Activated B cell treated with CpG ODN at 0.5 μM for 24 hours (primary cell): ENCODE measurements at places on chromosomes 5 and 9. TPM values are rescaled to one million over a fixed set of nuclear protein-coding genes. Genes with fewer than 3 reads are reported as not detected.

- DNase-seq: no peak
These were observed 478.9 kb downstream of the PSAT1 start for GRCh38 chr9:78775696-78776295.

DNA sequence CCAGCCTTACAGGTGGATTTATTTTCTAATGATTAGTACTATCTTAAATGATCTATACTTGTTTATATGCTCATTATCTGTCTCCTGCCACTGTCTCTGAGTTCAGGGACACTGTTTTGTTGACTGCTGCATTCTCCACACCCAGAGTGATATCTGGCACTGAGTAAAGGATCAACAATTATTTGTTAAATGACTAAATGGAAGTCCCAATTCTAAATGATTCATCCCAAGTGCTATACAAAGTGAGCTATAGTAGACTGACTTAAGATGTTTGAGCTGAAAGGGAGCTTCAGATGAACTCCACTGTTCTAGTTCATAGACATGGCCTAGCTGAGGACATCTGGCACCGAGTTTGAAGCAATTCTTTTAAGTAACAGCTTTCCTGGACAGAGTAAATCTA, 40.5 kb downstream of the ITGA2 start:
- no peak for DNase-seq

DNA sequence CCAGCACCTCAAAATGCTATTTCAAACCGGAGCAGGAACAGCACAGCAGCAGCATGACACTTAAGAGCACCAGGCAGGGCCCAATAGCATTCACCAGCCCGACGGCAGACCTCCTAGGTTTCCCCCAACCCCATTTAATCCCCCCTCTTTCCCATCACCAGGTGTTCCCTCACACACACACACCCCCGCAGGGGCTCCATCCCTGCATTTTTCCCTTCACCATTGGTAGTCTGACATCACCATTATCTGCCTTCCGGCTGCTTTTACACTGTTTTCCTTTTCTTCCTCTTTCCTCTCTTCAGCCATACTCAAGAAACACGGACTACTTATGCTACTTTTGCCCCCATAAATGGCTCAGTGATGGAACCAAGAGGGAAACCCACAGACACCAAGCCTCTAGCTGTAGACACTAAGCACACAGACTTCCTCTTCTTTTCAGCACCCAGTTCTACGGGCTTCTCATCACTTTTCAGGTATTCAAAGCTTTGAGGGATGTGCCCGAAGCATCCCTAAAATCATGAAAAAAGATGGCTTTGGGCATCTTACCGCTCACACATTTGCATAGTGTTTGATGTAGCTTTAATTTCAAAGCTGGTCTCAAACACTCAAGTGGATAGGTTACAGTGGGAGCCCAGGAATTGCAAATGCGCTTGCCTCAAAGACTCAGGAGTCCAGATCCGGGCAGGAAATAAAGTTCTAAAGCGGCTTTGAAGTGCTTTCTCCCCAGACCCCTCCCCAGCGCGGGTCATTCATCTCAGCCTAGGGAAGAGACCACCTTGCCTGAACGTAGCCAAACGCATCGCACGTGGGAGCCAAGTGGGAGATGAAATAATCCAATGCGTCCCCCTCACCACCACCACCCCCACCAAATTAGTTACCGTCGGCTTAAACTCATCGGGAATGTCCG, 141.5 kb downstream of the TSSK1B start:
- no peak for DNase-seq

DNA sequence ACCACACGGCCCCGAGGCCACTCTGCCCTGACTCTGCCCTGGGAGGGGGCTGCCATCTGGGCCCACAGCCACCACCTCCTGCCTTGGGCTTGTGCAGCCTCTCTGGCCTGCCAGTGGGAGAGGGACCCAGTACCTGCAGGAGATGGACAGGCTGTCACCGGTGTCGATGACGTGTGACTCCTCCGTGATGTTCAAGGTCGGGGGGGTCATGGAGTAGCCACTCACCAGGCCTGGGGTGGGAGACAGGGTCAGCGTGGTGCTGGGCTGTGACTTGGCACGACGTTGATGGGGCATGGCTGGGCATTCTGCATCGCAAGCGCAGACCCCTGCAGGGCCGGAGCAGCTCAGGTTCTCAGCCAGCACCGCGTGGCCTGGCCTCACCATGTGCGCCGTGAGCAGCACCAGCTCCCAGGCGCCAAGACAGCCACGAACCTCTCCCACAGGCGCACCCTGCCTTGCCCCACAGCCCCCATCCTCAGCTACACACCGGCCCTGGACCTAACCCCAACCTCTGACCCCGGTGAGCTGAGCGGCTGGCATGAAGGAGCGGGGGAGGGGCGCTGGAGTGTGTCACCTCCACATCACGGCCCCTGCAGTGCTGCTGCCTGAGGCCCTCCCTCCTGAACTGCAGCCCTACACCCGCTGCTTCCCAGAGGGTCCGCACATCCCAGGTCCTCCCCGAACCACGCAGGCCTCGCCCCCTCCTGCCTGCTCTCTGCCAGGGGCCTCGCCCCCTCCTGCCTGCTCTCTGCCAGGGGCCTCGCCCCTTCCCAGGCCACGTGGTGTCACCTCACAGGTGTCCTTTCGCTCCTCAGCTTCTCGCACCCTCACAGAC, 17.6 kb downstream of the FLT4 start:
- DNase-seq: no peak

- no peak for DNase-seq
These were observed 77.9 kb downstream of the SLCO4C1 start for GRCh38 chr5:102218159-102218558.

GRCh38 chr5:169904059-169904458, 76.2 kb downstream of the INSYN2B start:
- DNase-seq: no peak

DNA sequence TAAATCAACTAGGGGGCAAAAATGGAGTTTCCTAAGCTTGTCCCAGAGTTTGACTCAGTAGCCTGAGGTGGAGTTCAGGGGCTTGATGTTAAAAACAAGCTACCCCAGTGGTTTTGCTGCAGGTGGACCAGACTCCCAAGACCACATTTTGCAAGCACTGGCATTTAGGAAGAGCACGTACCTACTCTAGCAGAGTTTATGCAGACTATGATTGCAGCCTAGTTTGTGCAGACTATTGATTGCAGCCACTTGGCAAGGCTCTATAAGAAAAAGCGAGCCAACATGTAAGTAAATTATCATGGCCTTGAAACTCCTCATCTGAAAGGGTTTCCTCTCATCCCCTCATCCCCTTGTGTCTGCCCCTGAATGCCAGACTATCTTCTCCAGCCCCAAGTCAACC, 102.0 kb upstream of the CCDC152 start:
- DNase-seq: no peak

DNA sequence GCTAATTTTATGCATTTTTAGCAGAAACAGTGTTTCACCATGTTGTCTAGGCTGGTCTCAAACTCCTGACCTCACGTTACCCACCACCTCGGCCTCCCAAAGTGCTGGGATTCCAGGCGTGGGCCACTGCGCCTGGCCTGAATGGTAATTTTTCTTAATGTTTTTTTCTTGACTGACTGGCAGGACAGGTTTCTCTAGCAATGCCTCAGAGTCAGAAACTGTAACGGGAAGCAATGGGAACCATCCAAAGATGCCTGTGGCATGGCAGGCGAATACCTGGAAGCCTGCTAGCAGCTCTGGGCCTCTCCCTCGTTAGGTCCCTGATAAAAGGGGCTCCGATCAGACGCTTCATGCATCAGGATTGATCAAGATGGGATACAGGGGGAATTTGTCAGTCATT, 639.2 kb downstream of the NR2F1-AS1 start:
- no peak for DNase-seq

Gene RANBP3L
- total RNA-seq: 0.13 TPM in 1 of 2 replicates, not detected in the other
